ENCODE measurements at places on chromosomes 4 and X. TPM values are rescaled to one million over a fixed set of nuclear protein-coding genes. Genes with fewer than 3 reads are reported as not detected.

Gene SPIN2A
- total RNA-seq: 1.1 TPM

Gene ZNF711
- 75.2 TPM for total RNA-seq

Gene YIPF7
- total RNA-seq: not detected

Gene NAP1L2
- 21.9 TPM for total RNA-seq

Gene HTRA3
- 18.9 TPM for total RNA-seq

Gene TMPRSS11A
- 0.45 TPM for total RNA-seq

GRCh38 chr4:123661080-123661737 is 264.6 kb downstream of the SPRY1 start:
- H3K36me3 ChIP-seq: no peaks in the 10 kb centered on the region
- H3K4me1 ChIP-seq: no peaks in the 10 kb centered on the region
- no peaks in the 10 kb centered on the region for H3K27me3 ChIP-seq

GRCh38 chr4:169615467-169616106 is 3.2 kb upstream of the NEK1 start:
- H3K36me3 ChIP-seq: no peaks in the 10 kb centered on the region
- no peak overlapping the region for H3K4me3 ChIP-seq
- no peaks in the 10 kb centered on the region for H3K27me3 ChIP-seq
- no peak for DNase-seq
- H3K27ac ChIP-seq: no peak overlapping the region
- no peaks in the 10 kb centered on the region for H3K4me1 ChIP-seq

DNA sequence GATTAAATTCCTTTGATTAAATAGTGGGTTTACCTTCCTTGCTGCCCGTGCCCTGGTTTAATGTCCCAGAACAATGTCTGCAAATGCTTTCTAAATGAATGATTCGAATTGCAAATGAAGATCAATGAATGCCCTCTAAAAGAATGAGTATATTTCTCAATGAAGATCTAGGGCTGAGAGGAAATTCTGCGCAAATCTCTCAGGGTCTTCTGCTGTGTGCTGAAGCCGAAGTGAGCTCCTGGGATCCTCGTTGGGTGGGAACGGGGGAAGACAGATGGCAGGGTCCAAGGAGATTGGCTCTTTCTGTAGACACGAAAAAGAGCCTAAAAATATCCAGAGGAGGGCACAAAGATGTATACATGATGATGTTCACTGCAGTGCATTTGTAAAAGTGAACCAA is 224.8 kb downstream of the STIM2 start:
- no peak overlapping the region for H3K4me3 ChIP-seq
- H3K27me3 ChIP-seq: no peaks in the 10 kb centered on the region
- H3K27ac ChIP-seq: no peak overlapping the region
- H3K4me1 ChIP-seq: no peaks in the 10 kb centered on the region
- no peak for DNase-seq
- H3K36me3 ChIP-seq: no peaks in the 10 kb centered on the region

DNA sequence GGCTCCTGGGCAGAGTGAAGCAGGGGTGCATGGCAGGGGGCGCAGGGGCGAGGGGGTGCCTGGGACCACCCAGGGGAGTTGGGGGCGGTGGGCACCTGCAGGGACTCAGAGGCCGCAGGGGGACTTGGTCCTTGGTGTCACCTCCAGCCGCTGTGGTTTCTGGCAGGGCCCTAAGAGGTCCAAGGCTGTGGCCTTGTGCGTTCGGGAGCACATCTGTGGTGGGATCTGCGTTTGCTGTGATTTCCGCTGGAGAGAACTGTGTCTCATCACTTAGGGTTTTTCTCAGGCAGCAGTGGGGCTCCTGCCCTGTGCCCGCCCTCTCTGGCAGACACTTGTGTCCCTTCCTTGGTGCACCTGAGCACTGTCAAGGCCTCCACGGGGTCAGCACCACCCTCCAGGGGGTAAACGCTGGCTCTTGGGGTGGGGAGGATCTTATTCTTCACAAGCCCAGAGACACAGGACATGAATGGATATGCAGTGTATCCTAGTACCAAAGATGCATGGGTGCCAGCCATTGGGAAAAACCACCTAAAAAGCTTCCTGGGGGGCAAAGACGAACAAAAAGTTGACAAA is 66.5 kb downstream of the ACOX3 start:
- no peaks in the 10 kb centered on the region for H3K4me1 ChIP-seq
- H3K27ac ChIP-seq: no peak overlapping the region
- no peak overlapping the region for H3K4me3 ChIP-seq
- H3K27me3 ChIP-seq: no peaks in the 10 kb centered on the region
- peaks cover 4% of the 10 kb centered on the region for H3K36me3 ChIP-seq

DNA sequence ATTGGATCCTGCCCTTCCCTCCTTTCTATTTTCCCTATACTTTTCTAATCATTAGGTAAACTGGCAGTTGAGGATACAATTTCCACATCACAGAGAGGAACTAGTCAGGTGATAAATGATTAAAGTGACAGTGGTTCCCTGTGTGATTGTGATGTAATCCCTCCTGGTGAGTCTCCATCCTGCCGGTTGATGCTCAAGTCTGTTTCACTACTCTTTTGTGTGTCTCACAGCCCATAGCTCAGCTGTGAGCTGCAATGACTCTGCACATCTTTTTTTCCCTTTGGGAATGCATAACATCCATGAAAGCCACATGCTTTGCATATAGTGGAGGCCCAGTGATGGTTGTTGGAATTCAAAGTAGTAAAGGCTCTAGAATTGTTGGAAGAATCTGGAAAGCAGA is 60.4 kb downstream of the CCNI start:
- no peak overlapping the region for H3K4me3 ChIP-seq
- no peak for DNase-seq
- no peaks in the 10 kb centered on the region for H3K27me3 ChIP-seq
- no peak overlapping the region for H3K27ac ChIP-seq

DNA sequence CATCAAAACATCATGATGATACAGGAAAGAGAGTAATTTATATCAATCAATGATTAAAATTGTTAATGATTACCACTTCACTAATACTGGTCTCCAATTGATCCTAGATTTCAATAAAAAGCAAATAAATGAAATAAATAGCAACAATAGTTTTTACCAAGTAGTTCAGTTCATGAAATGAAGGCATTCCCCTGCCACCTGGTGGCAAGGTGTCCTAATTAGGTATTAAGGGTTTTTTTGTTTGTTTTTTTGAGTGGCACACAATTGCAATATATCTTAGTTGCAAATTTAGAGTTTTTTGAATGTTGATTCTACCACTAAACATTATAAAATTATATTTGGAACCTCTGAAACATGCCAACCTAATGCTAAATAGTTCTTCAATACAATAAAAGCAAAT is 157.4 kb upstream of the PDE5A start:
- no peaks in the 10 kb centered on the region for H3K36me3 ChIP-seq
- DNase-seq: peak; percentile 6
- H3K27me3 ChIP-seq: no peaks in the 10 kb centered on the region
- H3K4me1 ChIP-seq: no peaks in the 10 kb centered on the region
- no peak overlapping the region for H3K27ac ChIP-seq
- no peak overlapping the region for H3K4me3 ChIP-seq

DNA sequence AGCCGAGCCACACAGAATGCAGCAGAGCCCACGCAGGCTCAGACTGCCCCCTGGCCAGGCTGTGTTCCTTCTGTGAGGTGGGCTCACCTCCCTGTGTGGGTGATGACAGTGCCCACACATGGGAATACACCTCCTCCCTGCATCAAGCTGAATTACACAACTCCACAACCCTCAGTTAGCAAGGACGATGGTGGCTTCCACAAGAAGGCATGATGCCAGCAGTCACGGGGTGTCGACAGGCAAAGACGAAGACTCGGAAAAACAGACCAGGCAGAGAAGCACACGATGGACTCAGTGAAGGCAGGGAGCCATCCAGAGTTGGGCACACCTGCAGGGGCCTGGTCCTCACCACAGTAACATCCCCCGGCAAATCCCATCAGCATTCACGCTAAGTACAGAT is 12.1 kb downstream of the LETM1 start:
- no peak overlapping the region for H3K27ac ChIP-seq
- no peak for DNase-seq
- no peaks in the 10 kb centered on the region for H3K36me3 ChIP-seq
- H3K27me3 ChIP-seq: no peaks in the 10 kb centered on the region

DNA sequence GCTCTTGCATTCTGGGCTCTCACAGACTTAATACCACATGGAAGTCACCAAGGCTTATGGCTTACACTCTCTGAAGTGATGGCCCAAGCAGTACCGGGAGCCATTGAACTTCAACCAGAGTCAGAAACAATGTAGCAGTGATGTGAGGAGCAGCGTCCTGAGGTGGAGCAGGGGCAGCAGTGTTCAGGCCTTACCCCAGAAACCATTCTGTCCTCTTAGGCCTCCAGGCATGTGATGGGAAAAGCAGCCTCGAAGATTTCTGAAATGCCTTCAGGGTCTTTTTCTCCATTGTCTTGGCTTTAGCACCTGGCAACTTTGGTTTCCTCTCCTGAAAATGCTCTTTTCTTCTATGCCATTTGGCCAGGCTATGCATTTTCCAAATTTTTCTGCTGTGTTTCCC is 22.8 kb upstream of the PIN4 start:
- no peaks in the 10 kb centered on the region for H3K4me1 ChIP-seq
- H3K27me3 ChIP-seq: no peaks in the 10 kb centered on the region
- DNase-seq: no peak

DNA sequence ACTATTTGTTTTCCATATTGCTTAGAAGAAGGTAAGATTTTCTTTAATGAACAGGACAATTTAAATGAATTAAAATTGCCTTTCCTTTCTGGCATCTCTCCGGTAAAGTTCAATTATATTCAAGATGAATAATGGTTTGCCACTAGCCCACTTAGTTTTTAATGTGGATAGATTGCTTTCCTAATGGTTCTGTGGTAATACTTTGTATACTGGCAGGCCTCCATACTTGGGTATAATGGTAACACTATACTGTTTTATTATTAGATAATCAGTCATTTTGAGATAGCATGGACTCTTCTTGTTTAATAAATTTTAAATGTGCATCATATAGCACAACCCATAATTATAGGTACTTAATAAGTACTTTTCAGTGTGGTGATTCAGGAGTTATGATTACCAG is 89.5 kb downstream of the ELOVL6 start:
- no peak overlapping the region for H3K27ac ChIP-seq
- no peaks in the 10 kb centered on the region for H3K27me3 ChIP-seq
- no peak for DNase-seq
- H3K4me1 ChIP-seq: no peaks in the 10 kb centered on the region
- no peak overlapping the region for H3K4me3 ChIP-seq

- H3K4me3 ChIP-seq: no peak overlapping the region
- no peak overlapping the region for H3K27ac ChIP-seq
- H3K4me1 ChIP-seq: peaks cover 3% of the 10 kb centered on the region
- H3K27me3 ChIP-seq: no peaks in the 10 kb centered on the region
- no peak for DNase-seq
- H3K36me3 ChIP-seq: no peaks in the 10 kb centered on the region
Observed at GRCh38 chr4:52912608-52913007, 50.5 kb downstream of the RASL11B start.

- no peak overlapping the region for H3K27ac ChIP-seq
- H3K27me3 ChIP-seq: no peaks in the 10 kb centered on the region
- no peak overlapping the region for H3K4me3 ChIP-seq
- no peak for DNase-seq
- H3K36me3 ChIP-seq: no peaks in the 10 kb centered on the region
Observed at GRCh38 chr4:95249426-95250021, 299.2 kb downstream of the UNC5C start.
